H9 (cell line): ENCODE measurements at places on chromosomes 5 and 9.

- DNase-seq: no peak
These were observed 451.8 kb downstream of the CCDC171 start for GRCh38 chr9:16004613-16005012.

GRCh38 chr5:150497274-150497988 is 10.5 kb upstream of the NDST1 start:
- no peak for DNase-seq

GRCh38 chr5:17436350-17436749 is 61.7 kb upstream of the TAF11L2 start:
- DNase-seq: no peak

DNA sequence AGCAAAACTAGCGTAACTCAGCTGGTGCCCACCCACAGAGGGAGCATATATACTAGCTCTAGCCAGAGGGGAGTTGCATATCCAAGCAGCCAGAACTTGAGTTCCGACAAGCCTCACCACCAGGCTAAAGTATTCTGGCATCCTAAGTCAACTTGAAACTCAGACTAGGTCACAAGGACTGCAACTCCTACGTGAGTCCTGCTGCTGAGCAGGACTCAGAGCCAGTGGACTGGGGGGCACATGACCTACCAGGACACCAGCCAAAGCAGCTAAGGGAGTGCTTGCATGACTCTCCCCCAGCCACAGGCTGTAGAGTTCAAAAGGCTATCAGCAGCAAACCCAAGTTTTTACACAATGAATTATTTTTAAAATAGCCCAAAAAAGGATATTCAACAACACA is 26.1 kb downstream of the SPDL1 start:
- no peak for DNase-seq

DNA sequence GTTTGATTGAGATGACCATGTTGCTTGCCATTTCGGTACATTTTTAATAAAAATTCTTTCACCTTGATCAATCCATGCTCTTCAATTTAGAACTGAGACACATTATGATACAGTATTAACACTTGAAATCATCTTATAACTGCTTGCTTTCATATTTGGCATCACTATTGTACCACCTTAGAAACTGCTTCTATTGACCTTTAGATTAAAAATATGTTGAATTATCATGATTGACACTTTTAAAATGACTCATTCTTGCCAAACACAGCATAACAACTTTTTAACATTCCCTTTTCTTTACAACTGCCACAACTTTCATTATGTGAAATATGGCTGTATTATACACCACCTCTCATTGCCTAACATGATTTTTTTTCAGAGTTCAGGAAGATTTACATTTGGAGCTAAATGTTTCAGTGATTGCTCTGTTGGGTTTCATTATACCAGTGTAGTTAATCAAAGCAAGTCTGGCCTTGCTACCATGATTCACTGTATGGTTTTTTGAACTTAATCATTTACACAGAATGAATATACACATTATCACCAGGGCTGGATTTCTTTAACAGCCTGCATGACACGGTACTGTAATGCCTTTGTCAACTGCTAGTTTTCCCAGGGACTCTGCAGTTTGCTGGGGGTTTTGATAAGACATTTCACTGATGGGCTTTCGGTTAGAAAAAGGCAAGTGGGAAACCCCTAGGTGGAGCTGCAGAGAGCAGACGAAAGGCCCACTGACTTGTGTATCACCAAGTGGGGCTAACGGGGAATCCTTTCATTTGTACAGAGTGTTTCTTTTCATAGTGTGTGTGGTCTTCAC is 93.6 kb upstream of the TLE4 start:
- peak; percentile 60 for DNase-seq
